ENCODE measurements at places on chromosomes 3 and 15. TPM values are rescaled to one million over a fixed set of nuclear protein-coding genes. Genes with fewer than 3 reads are reported as not detected.

DNA sequence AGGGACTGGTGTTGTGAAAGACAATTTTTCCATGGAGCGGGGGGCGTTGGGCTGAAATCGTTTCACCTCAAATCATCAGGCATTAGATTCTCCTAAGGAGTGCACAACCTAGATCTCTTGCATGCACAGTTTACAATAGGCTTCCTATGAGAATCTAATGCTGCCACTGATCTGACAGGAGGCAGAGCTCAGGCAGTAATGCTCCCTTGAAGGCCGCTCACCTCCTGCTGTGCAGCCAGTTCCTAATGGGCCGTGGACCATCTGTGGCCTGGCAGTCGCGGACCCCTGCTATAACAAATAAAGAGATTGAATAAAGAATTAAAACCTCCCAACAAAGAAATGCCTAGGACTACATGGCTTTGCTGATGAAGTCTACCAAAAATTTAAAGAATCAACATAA is 25.3 kb upstream of the ANKRD28 start:
- no peak for DNase-seq

DNA sequence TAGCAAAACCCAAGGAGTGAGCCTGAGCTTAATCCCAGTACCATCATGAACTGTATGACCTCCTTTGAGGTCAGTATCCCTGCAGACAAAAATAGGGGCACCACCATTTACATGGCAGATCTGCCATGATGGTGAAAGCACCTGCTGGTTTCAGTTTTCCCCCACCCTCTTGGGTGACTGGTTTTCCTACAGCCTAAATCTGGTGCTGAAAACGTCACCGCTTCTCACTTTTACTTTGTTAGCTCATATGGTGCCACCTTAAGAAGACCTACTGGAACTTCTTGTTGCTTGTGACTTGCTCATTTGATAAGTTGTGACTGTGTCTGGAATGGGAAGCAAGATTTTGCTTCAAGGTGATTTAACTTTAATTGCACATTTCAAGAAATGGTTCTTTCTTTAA is 5.1 kb downstream of the PPP1R2 start:
- DNase-seq, result no peak

- no peak for DNase-seq
Measured at GRCh38 chr3:69370901-69371301, 15.0 kb downstream of the FRMD4B start.

DNA sequence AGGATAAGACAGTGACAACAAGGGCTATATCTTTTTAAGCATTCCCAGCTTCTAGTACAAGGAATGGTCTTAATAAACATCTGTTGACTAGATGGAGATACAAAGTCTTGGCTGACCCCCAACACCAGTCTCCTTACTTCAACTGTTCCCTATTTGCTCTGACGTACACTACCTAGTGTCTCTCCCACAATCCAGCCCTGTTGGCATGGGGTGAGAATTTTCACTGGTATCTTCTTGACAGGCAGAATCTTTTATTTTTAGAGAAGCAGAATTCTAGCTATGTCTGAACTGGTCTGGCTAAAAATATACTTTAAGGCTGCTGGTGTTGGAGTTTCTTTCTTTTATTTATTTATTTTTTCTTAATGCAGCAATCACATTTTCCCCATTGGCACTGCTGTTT is 82.0 kb downstream of the ETFA start:
- DNase-seq, result no peak

- no peak for DNase-seq
Measured at GRCh38 chr3:23629181-23629894, 176.4 kb upstream of the UBE2E1 start.

SNX33 gene
- 11.1 TPM for total RNA-seq

ARPIN gene
- 18.9 TPM for total RNA-seq

CHRM5 gene
- total RNA-seq, result 0.48 TPM

FBXW12 gene
- 0.32 TPM for total RNA-seq
